ENCODE measurements at places on chromosomes 1 and 21.

DNA sequence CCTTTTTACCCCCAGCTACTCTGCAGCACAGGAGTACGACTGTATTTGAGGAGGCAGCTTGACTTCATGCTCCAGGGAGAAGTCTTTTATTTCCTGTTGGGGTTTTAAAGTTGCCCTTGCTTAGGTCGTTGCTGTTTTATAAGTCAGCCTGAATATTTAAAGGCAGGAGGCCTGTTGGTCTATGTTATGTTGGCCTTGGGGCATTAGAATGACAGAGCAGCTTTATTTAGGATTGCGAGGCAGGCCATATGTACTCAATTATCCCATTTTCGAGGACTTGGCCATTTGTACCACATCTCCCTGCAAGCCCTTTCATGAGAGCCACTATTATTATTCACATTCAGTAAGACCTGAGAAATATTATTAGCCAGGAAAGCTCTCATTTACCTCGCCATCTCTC, 47.0 kb downstream of the KIF26B start:
- no peak for DNase-seq

GRCh38 chr1:36351227-36351977, 28.0 kb upstream of the EVA1B start:
- DNase-seq = peak; percentile 84

- no peak for DNase-seq
Measured at GRCh38 chr1:186703209-186703766, 23.1 kb upstream of the PTGS2 start.

GRCh38 chr1:218466341-218467010, 121.3 kb downstream of the TGFB2 start:
- DNase-seq = no peak

DNA sequence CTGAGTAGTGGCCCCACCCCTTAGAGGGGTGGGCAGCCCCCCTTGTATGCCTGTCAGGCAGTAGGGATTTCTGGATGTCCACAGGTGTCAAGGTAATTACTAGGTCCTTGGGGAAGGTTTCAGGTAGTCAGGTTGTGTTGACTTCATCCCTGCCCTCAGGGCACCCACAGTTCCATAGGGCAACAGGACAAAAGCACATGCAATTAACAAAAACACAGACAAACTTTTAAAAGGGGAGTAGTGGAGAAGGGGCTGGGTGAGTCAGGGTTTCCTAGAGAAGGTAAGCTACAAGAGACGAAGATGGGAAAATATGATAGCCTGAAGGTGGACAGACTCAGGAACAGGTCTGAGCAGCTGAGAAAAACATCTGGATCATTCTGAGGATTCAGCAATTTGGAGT, 14.1 kb downstream of the KRTCAP2 start:
- no peak for DNase-seq

- DNase-seq = no peak
Measured at GRCh38 chr1:197690074-197690473, 85.2 kb downstream of the DENND1B start.

GRCh38 chr21:29477941-29478340, 179.2 kb downstream of the BACH1 start:
- no peak for DNase-seq
